ENCODE measurements at places on chromosomes 5 and 9. TPM values are rescaled to one million over a fixed set of nuclear protein-coding genes. Genes with fewer than 3 reads are reported as not detected.

Gene SLC26A2
- total RNA-seq, result 1,489 TPM

DNA sequence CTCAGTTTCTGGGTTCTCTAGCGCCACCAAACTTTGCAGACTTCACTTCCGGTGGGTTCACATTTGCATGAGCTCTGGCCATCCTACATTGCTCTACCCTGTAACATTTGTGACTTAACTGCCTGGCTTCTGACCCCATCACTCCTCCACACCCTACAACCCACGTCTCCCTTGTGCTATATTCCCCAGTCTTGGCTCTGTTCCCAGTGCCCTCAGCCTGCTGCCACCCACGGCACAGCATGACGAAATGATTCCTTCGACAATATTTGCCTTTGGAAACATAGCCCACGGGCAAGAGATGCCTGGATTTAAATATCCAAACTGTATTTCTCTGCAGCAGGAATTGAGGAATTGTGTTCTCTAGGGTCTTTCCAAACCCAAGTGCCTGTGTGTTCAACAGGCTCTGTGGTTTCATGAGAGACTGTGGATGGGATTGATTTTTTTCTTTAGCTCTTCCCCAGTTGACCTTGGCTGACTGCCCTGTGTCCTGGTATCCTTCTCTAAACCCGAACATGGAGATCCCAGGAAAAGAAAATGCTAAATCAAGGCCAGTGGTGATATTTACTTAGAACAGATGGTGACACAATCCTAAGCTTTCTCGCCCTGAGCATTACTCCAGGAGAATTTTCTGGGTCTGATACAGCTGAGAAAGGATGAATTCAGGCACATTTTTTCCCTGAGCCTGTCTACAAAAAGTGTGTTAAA is 44.4 kb upstream of the GRIA1 start:
- DNase-seq, result no peak

DNA sequence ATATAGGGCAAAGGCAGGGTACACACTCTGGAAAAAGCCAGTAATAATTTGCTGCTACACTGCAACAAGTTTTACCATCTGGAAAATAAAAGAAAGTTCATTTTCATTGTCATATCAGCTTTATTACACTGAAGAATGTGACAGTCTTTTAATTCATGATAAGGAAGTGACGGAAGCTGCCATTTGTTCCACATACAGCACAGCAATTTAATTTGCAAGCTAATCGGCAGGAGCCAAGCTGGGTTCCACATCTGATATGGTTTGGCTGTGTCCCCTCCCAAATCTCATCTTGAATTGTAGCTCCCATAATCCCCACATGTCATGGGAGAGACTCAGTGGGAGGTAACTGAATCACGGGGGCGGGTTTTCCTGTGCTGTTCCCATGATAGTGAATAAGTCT is 16.5 kb downstream of the PRELID2 start:
- no peak for DNase-seq

- DNase-seq, result no peak
Measured at GRCh38 chr9:76603931-76604570, 145.1 kb downstream of the GCNT1 start.

- no peak for DNase-seq
Measured at GRCh38 chr5:35046774-35047173, 975 bp downstream of the AGXT2 start.

Gene SV2C
- total RNA-seq, result 2.6 TPM

DNA sequence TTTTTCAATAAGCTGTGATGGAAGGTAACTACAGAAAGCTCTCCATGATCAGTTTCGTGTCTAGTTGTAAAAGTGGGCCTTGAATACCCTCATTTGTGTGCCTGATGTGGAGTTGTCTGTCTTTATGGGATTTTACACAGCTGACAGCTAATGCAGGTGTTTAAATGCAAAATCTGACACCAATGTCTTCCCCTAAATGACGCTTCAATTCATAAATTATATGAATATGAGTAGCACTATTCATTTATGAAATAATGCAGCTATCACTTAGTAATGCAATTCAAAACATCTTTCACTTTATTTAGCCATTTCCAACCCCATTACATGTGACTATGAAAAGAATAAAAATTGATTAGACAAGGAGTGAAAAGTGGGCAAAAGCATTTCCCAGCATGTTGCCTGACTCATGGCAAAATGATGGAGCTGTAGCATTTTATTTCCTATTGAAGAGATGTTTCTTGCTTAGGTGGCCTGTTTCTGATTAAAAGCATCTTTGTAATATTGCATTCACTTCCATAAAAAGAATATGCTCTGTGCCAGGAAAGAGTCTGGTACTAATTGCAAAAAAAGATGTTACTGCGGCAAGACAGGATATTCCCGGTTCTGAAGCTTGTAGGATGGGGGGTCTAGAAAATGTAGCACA is 116.7 kb upstream of the HAPLN1 start:
- DNase-seq, result no peak

GRCh38 chr5:169404223-169404622 is 103.3 kb upstream of the SLIT3 start:
- DNase-seq, result no peak

Gene LEAP2
- 4.9 TPM for total RNA-seq

DNA sequence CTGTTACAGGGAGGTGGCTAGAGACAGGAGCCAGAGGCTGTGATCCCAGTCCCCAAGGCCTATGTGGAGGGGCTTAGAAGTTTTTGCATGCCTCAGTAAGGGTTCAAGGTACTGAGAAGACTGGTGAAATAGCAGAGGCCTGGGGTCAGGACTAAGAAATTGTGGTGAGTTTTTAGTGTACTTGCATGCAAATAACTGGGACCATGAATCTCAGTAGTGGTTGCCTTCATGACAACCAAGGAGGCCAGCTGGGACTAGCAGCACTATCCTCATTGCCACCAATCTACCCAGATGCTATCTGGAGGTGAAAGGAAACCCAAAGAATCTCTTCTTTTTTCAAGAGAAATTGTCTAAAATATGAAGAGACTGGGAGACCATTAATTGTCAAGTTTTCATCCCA is 395.1 kb downstream of the CETN3 start:
- no peak for DNase-seq

Gene SMIM32
- total RNA-seq, result 12.1 TPM

GRCh38 chr5:97839341-97840086 is 656.5 kb upstream of the RIOK2 start:
- DNase-seq, result no peak

DNA sequence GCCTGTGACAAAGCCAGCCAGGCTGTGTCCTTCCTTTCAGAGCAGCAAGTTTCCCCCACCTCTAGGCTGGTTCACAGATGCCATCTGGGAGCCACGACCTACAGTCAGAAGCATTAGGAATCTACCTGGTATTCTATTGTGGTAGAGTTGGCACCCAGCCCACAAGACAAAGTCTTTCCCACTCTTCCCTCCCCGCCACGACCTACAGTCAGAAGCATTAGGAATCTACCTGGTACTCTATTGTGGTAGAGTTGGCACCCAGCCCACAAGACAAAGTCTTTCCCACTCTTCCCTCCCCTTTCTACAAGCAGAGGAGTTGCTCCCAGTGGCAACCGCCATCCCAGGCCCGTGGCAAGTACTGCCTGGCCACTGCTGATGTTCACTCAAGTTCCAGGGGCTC is 157.8 kb upstream of the TNC start:
- DNase-seq, result peak; percentile 11

Gene FRMD3
- total RNA-seq, result 5.8 TPM

- peak; percentile 12 for DNase-seq
Measured at GRCh38 chr5:169296419-169297143, 4.4 kb downstream of the SLIT3 start.

- DNase-seq, result no peak
Measured at GRCh38 chr9:88874391-88874790, 116.9 kb upstream of the S1PR3 start.

Gene RMRP
- total RNA-seq, result 7,222 TPM

GRCh38 chr5:110258460-110259216 is 467.8 kb downstream of the TMEM232 start:
- no peak for DNase-seq

DNA sequence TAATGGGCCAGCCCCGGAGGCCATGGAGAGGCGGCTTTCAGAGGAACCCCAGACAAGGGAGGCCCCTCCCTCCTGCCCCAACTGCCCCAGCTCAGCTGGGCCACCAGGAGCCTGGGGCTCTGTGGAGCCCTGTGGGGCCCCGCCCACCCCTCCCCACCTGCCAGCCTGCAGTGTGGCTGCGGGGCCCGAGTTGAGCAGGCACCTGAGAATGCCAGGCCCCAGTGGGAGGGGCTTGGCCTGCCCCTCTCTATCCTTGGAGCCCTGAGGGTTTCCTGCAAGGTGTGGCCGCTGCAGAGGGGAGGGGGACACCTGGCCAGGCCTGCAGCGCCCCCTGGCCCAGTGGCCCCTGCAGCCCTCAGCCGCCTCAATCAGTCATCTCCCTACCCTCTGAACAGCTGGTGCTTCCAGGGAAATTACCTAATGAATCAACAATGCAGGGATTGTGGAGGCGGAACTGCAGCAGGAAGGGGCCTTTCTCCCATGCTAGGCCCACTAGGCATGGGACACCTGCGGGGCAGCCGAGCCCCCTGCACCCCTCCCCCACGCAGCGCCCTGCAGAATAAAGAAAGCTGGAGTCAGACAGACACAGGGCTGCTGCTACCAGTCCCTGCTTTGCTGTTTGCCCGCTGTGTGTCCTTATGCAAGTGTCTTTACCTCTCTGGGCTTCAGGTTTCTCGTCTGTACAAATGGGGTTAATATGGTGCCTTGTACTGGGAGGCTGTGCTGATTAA is 48.0 kb downstream of the LMX1B start:
- DNase-seq, result no peak

Gene MSX2
- total RNA-seq, result not detected

DNA sequence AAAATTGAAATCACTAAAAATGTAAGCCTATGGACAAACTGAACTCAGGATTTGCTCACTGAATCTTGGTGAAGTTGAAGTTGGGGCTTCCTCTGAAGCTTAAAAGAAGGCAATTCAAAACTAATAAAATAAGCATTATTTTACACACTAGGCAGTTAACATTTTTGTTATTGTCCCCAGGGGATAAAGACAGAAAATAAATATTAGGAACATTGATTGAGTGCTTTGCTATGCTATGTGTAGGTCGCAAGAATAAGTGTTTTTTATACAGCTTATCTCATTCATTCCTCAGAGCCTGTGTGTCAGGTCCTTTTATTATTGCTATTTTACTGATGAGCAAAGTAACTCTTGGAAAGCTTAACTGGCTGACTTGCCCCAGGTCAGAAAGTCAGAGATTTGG is 82.2 kb downstream of the ZNF608 start:
- no peak for DNase-seq

Gene ADGRD2
- not detected for total RNA-seq

DNA sequence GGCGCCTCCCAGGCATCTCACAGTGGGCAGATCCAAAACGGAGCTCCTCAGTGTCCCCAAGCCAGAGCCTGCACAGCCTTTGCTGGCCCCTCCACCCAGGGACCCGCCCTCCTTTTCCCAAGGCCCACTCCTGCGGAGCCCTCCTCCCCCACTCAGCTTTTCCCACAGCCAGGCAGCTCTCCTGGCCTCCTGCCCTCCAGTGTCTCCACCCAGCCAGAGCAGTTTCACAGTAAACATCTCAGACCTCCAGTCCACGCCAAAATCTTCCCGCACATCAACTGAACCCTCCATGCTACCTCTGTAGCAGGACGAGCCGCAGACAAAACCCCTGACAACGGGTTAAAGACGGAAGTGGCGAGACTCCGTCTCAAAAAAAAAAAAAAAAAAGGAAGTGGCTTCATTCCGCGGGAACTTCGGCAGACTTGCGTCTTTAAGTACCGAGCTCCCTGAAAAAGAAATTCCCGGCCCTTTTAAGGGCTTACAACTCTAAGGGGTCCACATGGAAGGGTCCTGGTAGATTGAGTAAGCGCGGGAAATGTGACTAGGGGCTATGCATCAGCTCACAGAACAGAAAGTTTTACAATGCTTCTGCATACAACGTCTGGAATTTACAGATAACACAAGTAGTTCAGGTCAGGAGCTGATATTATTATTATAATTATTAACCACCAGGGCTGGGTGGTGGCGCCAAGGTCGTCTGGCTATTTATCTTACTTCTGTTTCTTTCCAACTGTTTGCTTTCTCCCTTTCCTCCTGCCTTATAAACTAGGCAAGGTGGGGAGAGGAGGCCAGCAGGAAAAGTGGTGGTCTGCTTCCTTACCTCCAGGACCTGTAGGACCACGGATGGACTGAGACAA is 11.4 kb upstream of the GRIN1 start:
- peak; percentile 32 for DNase-seq

Gene ZNF483
- 2.2 TPM for total RNA-seq

Gene SHOC1
- not detected for total RNA-seq

Gene MELK
- 11.5 TPM for total RNA-seq

GRCh38 chr5:61482980-61483379 is 150.9 kb downstream of the ZSWIM6 start:
- no peak for DNase-seq

DNA sequence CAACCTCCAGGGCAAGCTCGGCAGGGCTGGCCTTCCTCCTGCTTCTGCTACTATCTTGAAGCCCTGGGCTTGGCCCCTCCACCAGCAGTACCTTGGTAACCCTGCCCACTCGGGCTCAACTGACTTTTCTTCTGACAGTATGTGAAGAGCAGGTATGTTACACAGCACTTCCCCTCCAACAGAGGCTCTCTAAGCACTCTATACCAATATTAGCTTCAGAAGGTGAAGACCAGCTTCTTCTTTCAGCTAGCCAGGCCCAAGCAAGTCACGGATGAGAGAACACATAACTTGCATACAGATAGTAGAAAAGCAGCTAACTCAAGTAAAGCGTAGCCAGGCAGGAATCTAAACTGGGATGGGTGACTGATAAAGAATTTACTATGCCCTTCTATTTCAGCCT is 64.3 kb downstream of the FEM1C start:
- no peak for DNase-seq

Gene LTC4S
- total RNA-seq, result not detected

Gene HRH2
- 0.79 TPM for total RNA-seq

GRCh38 chr5:73692166-73692640 is 66.2 kb downstream of the ARHGEF28 start:
- no peak for DNase-seq

DNA sequence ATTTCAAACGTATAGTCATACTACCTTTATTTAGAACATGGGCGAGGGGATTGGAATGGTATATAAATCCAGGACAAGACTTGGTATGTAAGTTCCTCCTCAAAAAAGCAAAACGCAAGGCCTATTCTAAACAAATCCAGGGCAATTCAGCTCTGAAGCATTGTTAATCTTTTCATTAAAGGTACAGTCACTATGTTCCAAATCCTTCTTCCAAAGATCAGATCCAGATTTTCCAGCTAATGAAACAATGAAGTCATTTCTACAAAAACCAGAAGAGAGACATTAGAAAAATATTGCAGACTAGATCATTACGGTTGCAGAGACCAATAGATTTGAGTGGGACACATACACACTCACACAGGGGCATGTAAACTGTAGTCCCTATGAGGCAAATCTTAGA is 116.1 kb upstream of the BNC2 start:
- DNase-seq, result no peak

Data from transverse colon (tissue), 4 donors.